ENCODE measurements at places on chromosomes 16 and 17.

GRCh38 chr17:54882371-54882770 is 18.3 kb upstream of the TOM1L1 start:
- DNase-seq: no peak

- no peak for DNase-seq
Observed at GRCh38 chr16:49876716-49877129, 20.8 kb upstream of the ZNF423 start.

GRCh38 chr17:9643611-9644010 is 1.7 kb upstream of the USP43 start:
- DNase-seq: no peak

- no peak for DNase-seq
Observed at GRCh38 chr17:28173801-28174200, 131.3 kb downstream of the NLK start.

DNA sequence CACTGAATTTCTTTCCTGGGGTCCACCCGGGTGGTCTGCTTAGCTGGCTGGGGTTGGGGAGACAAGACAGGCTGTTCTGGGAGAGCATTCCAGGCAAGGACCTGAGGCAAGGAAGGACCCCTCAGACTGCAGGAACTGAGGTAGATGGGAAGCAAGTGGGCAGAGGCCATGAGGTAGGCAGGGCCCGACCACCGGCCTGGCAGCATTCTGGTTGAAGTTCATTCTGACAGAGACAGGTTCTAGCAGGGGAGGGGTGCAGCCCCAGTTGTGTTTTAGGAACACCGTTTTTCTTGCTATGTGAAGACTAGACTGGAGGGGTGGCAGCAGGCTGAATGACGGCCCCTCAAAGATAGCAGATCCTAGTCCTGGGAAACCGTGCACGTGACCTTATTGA is 17.5 kb downstream of the B9D1 start:
- DNase-seq: no peak

DNA sequence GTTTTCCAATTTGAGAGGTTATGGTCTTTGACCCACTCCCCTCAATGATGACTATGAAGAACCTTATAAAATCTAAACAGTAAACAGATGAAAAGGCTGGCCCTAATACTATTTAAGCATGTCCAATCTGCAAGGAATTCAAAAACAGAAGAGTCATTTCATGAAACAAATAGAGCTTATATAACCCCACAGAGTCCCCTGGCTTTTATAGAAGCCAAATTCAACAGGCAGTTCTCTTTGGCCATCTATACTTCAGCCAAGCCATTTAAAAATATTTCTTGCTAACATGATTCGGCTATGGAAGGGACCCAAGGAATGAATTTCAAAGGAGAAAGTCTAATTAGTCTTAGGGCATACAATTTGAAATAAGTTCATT is 43.4 kb downstream of the SPOP start:
- no peak for DNase-seq

DNA sequence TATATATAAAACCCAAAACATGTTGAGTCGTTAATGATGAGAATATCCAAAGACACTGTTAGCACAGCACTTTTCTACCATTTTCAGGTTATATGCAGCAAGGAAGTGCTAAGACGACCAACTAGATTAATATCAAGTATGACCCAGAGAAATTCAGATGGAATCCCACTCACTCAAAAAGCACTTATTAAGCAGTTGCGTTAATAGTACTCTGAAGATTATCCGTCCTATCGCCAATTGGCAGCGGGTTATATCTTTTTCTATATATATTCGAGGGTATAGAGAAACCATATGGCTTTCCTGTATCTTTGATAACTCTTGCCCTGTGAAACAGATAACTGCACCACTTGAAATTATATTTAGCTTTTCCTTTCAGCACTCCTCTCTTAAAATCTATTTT is 1.1 kb downstream of the CRLF3 start:
- DNase-seq: no peak

DNA sequence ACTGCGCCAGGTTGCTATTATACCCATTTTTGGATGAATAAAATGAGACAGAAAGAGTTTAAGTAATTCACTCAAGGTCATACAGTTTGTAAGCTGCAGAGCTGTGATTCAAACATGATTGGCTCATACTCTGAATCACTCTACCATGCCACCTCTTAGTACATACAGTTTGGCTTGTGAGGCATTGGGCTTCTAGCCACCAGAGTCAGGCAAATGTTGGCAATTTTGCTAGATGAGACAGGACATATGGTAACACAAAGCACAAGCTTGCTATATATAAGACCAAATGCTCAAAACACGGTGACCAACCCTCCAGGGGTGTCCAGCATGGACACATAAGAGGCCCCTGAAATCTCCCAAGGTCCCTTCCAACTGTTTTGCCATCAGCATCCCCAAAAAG is 236.0 kb upstream of the IRX5 start:
- no peak for DNase-seq

DNA sequence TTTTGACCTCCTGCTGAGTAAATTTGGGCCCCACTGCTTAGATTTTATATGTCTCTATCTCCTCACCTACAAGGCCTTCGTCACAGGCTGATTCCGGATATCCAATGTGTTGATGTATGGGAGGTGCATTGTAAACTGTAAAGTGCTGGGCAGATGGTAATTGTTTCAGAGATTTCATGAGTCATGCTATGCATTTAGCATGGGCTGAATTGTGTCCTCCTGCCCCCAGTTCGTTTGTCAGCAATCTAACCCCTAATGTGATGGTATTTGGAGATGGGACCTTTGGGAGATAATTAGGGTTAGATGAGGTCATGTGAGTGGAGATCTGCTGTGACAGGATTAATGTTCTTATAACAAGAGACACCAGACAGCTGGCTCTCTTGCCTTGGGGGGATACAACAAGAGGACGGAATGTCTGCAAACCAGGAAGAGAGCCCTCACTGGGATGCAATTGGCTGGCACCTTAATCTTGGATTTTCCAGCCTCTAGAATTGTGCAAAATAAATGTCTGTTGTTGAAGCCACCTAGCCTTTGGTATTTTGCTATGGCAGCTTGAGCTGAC is 101.8 kb upstream of the NLRP1 start:
- DNase-seq: no peak

- DNase-seq: no peak
Observed at GRCh38 chr17:77756846-77757560, 201.5 kb upstream of the TNRC6C start.

DNA sequence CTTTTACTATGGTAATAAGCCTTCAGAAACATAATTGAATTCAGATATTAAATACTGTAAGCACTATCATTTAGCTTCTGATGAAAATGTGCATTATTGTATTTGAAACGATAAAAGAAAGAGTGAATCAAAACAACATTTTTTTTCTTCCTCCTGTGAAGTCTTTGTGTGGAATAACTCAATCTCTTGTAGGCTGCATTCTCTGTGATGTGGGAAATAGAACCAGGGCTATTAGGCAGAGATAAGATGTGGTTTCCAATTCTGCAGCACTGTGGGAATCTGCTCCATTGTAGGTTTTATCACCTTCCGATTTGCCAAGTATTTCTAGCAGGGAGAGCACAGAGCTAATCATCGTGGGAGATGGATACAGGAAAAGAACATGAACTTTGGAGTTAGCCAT is 624.5 kb downstream of the RBFOX1 start:
- no peak for DNase-seq

GRCh38 chr16:50806099-50807062 is 64.5 kb downstream of the CYLD start:
- peak; percentile 19 for DNase-seq

- no peak for DNase-seq
Observed at GRCh38 chr17:68398691-68399637, 58.3 kb downstream of the WIPI1 start.

DNA sequence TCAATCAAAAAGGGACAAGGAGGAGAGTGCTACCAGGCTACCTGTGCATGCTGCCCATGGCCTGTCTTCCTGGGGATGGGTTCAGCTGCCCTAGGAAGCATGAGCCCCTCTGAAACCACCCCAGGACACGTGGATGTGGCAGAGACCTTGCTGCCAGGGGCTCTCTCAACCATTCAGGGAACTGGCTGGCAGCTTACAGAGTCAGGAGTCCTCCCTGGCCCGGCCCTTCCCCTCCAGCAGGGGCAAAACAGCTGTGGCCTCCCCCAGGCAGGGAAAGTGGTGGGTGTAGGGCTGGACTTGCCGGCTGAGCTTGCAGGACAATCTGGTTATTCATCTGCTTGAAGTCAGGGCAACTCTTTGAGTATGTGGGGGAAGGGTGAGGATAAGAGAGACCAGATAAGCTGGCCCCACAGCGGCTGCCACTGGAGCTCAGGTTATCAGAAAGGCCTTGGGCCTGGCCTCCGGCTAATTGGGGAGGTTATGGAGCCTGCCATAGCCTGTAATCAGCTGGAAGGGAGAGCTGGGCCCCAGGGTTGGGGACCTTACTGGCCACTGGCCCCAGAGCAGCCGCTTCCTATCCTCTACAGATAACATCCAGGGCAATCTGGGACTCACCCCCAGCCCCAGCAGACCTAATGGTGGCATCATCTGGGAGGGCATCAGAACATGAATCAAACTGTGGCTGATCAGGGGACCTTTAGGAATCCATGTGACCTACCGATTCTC is 5.6 kb upstream of the TBX2 start:
- DNase-seq: no peak

DNA sequence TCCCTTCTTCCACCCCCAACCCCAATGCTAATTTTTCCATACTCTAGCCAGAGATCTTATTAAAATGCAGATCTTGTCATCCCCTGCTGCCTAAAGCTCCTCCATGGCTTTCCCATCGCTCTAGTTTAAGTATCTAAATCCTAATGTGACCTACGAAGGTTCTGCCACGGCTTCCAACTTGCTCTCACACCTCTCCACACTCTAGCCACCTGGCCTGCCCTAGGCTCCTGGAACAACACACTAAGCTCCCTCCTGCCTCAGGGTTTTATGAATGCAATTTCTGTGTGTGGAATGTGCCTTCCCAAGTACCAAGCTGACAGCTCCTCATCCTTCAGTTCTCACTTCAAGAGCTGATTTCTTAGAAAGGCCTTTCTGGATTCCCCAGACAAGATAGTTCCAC is 16.6 kb downstream of the NXPH3 start:
- no peak for DNase-seq

DNA sequence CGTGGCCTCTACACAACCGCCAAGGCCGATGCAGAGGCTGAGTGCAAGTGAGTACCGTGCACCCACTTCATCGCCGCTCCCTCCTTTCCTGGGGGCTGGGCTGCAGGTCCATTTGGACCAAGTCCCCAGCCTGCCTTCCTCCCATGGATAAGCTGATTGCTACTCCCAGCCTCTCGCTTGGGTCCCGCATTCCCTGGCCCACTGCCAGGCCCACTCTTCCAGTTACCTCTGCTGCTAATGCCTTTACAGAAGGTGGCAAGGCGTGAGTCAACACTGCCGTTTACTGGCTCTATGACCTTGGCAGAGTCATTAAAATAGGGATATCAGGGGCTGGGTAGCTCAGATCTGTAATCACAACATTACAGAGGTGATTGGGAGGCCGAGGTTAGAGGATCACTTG is 11.2 kb downstream of the SULT1A2 start:
- no peak for DNase-seq

DNA sequence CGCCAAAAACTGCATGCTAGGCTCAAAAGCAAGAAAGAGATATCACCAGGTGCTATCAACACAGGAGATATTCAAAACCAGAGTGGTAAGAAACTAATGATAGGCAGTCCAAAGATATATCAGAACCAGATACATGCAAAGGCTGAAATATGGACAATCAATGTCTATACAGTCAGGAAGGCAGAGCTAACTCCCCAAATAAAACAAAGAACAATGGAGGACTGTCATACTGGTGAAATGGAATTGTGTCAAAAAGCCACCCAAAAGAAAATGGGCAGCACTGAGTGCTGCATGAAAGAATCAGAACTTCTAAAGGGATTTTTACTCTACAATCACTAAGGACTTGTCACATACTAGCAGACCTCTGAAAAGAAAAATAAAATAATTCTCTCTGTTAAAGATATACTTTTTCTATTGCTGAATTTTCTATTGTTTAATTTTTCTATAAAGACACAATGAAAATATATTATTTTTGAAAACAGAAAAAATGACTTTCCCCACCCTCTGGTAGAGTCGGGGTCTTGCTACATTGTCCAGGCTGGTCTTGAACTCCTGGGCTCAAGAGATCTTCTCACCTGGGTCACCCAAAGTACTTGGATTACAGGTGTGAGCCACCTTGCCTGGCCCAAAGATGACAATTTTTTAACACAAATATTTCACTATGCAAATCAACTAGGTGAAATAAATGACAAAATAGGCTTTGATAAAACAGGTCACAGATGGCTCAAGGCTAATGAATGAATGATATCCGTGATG is 98.2 kb downstream of the USP32 start:
- DNase-seq: no peak

GRCh38 chr17:7575481-7575883 is 4.0 kb upstream of the CD68 start:
- DNase-seq: no peak

DNA sequence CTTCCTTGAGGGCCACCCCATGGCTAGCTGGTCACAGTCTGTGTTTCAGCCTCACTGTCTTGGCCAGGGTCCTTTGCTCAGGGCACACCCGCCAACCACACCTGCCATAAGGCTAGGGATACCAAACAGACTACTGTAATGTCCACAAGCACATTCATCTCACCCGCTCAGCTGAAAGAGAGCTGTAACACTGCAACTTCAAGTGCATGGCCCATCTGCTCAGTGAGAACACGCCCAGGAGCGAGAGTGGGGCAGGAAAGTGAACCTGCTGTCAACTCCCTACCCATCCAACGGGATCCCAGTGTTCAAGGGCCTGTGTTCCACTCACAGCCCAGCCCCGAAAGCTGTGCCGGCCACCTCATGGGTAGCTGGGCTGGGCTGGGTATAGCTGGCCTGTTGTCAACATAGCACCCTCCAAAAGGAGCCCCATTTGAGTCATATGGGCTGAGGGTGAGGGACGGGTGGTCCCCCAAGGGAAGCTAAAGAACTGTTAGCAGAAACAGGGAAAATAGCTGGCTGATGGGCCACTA is 55.7 kb downstream of the SCNN1B start:
- no peak for DNase-seq

- no peak for DNase-seq
Observed at GRCh38 chr17:37066322-37067255, 117.8 kb downstream of the AATF start.

GRCh38 chr16:13634959-13635358 is 285.0 kb upstream of the ERCC4 start:
- DNase-seq: no peak

DNA sequence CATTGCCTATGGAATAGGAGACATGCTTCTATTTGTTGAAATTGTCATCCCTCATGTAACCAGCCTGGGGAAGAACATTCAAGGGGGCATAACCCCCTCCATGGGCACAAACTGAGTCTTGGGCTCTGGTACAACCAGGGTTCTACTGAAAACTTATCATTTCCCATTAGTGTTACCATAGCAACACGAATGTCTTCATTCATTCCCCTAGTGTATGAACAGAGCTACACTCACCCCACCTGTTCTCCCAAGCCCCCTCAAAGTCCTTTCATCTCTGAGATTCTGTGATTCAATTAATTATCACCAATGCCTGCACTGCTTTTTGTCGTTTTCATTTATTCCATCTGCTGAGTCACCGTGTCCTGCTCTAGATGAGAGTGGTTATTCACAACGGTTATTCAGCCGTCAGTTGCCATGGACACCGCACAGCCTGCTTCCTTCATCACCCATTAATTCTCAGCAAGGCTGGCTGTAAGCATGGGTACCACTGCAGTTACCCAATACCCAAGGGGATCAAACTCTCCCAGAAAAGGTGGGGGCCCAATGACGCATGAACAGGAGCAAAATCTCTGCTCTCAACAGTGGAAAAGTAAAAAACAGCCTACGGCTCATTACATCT is 1.6 kb upstream of the GAST start:
- DNase-seq: no peak

All from esophagus squamous epithelium (tissue), 5 donors.